HS-5 (cell line): ENCODE measurements at places on chromosomes 16 and 17.

- DNase-seq, result no peak
Observed at GRCh38 chr17:9294661-9295210, 273.4 kb downstream of the NTN1 start.

DNA sequence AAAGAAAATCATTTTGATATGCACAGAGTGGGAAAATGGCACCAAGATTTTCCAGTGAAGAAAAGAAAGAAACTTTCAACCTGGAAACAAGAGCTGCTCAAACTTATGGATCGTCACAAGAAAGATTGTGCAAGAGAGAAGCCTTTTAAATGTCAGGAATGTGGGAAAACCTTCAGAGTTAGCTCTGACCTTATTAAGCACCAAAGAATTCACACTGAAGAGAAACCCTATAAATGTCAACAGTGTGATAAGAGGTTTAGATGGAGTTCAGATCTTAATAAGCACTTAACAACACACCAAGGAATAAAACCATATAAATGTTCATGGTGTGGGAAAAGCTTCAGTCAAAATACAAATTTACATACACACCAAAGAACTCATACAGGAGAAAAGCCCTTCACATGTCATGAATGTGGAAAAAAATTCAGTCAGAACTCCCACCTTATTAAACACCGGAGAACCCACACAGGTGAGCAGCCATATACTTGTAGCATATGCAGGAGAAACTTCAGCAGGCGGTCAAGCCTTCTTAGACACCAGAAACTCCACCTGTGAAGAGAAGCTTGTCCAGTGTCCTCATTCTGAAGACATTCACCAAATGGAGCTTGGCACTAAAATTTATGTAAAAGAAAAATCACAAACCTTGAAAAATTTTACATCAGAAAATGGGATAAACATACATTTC lies 12.2 kb downstream of the ZNF75A start:
- DNase-seq, result no peak

DNA sequence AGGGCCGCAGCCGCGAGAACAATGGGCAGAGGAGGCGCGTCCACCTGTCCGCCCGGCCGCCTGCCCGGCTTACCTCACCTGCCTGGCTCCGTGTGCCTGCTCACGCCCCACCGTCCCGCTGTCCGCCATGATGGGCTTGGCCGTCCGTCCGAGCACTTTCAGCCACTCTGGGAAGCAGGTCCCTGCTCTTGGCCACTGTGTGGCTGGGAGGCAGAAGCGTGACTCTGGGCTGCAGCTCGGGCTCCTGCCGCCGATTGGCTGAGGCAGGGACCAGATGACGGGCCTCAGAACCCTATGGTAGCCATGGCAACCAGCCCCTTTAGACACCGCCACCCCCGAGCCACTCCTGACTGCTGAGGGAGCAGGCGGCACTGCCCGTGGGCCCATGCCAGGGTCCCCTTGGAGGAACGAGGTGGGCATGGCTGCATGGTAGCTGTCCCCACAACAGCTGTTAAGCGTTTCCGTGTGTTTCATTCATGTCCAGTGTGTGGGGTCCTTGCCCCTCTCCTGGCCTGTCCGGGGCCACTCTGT lies 8.9 kb upstream of the AXIN1 start:
- no peak for DNase-seq

GRCh38 chr16:4593086-4593485 lies 21.6 kb downstream of the UBALD1 start:
- DNase-seq, result no peak

GRCh38 chr16:22035153-22035552 lies 27.2 kb downstream of the MOSMO start:
- no peak for DNase-seq

- no peak for DNase-seq
Observed at GRCh38 chr17:50691550-50692447, 15.9 kb downstream of the ANKRD40 start.

GRCh38 chr17:31453896-31454295 lies 62.4 kb downstream of the RAB11FIP4 start:
- DNase-seq, result no peak

DNA sequence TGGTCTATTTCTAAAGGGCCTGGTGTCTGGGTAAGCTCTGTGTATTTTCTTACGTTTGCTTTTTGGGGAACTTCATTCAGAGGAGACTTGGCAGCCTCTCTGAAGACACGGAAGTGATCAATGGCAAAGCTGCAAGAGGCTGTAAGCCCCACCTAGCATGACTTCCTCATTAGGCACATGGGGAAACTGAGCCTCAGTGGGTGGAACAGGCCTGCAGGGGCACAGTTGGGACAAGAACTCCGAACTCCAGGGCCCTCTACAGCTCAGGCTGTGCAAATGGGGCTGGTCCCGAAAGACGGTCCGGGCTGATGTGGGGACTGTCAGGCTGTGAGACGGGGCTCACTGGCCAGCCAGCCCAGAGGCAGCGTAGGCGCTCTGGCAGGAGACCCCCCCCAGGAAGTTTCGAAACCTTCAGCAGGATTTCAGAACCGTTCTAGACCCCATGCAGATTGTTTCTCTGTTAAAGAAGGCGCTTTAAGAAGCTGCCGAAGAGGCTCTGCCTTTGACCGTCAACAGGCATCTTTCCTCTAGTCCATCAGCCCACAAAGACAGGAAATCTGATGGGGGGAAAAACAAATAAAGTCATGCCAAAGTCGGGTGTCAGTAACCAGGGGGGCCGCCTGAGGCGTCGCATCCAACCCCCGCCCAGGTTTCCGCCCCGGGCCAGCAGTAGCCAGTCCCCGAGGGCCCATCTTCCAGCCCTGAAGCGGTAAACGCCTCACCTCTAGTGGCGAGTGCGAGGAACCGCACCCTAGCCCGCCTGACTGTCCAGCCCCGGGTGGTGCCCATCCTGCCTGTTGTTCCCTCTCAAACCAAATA lies 79.8 kb upstream of the TBC1D3K start:
- DNase-seq, result no peak

DNA sequence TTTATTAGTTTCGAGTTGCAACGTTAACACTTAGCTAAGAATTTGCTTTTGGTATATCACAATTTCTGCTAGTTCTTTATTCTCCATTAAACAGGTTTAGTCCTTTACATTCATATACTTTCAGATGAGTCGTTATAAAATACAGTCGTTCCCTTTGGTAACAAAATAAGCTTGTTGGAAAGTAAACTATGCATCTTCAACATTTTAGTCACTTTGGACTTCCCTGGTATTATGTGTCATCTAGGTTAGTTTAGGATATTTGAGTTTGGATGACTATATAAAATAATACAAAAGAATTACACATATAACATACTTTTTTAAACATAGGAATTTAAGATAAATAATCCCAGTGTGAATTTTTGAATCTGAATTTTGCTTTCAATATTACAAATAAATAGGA lies 351.5 kb downstream of the BCAS3 start:
- no peak for DNase-seq

GRCh38 chr17:4719146-4719545 lies 8.7 kb downstream of the ARRB2 start:
- no peak for DNase-seq

GRCh38 chr16:3020604-3021448 lies 658 bp downstream of the TNFRSF12A start:
- DNase-seq, result peak; percentile 78

GRCh38 chr16:2874912-2875362 lies 8.1 kb upstream of the FLYWCH2 start:
- peak; percentile 14 for DNase-seq

DNA sequence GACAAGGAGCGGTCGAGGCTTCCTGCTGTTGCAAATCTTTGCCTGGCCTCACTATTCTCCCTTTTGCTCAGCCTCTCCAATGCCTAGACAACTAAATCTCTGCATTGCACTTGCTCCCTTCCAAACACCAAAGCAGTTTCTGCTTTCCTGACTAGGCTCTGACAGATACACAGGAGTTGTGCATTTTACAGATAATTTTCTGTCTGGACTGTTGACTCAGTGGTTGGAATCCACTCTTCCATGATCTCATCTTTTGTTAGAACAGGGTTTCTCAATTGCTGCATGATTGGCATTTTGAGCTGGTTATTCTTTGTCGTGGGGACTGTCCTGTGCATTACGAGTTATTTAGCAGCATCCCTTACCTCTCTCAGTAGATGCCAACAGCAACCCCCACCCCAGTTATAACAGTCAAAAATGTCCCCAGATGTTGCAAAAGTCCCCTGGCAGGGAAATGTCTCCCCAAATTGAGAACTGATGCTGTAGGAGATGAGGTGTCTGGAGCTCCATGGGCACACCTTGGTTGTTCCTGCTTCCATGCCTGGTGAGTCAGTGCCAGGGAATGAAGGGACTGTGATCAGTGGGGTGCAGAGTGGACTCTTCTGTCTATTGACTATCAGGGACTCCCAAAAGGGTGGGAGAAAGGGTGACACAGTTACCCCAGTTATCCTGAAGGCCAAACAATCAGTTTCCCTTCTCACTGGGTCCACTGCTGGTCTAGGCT lies 557.4 kb upstream of the PSMD7 start:
- no peak for DNase-seq

GRCh38 chr17:63646488-63646806 lies 24.2 kb downstream of the MAP3K3 start:
- no peak for DNase-seq

DNA sequence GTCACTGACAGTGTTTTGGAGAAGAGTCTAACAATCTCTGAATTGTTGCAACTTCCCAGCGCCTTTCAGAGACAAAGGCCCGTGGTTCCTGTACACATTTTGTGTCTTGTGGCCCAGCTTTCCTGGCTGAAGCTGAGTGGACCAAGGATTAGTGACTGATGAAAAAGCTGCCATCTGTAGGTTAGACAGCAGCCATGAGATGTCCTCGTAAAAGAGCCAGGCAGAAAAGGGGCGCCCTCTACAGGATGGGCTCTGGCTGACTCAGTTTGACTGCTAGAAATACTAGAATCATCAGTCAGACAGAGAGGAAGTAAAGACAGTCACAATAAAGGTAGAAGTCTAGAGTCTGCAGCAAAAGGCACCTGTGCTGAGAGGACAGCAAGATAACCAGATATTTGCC lies 26.5 kb upstream of the NF1 start:
- no peak for DNase-seq

DNA sequence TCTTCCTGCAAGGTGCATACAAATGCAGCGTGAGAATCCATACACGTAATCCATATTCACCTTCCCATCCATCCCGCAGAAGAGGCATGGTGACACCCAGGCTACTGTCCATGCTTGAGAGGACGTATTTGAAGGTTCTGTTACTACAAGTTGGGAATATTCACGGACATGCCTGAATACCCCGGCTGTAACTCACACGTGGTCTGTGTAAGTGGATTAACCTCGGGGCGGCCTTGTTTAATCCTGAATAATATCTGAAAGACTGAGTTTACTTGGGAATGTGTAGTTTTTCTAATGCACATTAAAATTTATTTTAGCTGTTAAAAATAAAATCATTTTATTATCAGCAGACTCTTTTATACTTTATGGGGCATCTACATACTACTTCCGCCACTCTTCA lies 13.1 kb downstream of the CPSF4L start:
- DNase-seq, result no peak

DNA sequence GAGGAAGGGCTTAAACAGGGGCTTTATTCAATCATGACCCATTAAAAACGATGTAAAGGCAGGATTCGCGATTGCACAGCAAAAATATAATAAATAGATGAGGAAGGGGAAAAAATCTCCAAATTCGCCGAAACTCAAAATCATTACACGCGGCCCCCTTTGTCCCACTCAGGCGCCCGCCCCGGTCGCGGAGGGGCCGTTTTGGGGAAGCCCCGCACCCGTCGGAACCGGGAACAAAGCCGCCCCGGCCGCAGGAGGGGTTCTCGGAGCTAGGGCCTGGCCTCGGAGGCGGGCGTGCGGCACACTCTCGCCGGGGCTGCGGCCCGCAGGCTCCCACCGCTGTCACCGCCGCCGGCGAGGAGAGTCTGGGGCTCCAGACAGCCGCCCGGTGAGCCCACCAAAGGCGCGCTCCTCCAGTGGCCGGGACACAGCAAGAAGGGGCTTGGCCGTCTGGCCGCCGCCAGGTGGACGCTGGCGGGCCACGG lies 521 bp downstream of the C16orf87 start:
- DNase-seq, result no peak

DNA sequence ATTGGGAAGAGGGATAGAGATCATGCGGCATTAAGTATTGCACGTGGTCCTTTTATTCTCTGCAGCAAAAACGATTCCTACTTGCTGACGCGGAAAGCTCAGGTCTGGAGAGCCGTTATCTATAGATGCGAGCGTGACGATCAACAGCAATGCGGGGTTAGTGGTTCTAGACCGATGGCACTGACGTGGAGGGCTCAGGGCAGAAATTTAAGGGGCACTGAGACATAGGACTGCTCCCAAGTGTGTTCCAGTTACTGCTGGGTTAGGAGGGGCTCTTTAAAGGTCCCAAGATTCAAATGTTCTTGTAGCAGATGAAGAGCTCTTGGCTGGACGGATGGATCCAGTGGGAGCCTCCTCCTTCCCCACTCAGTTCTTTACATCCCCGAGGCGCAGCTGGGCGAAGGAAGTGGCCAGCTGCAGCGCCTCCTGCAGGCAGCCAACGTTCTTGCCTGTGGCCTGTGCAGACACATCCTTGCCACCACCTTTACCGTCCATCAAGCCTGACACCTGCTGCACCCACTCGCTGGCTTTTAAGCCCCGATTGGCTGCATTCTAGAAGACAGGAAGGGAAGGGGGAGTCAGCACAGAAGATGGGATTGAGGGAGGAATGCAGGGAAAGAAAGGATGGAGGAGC lies 732 bp upstream of the EXOSC6 start:
- no peak for DNase-seq

DNA sequence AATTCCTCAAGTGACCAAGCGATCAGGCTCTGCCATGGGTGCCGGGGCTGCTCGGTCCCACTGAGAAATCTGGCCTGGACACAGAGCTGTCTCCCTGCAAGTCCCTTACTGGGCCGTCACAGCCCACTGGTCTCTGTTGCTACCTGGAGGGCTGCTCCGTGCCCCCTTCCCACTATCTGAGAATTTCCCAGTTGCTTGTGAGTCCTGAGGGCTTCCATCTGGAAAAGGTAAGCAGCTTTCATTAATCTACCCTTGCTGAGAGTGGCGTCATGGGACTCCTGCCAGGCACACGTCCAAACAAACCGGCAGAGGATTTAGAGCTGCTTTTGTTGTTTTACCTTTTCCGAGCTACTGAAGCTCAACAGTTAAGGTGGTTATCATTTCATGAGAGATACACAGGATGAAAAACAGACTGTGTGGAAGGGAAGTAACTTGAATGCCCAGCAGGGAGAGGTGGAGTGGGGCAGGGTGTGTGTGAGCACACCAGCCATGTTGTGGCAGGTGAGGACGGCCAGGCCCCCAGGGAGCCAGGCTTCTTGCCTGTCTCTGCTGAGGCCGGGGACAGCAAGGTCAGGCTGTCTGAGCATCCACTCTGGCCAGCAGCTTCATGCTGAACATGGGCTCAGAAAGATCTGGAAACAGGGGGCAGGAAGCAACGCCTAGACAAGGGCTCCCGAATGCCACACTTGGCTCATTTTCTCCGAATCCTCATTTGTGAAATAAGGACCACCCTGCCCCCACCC lies 50.6 kb downstream of the GTF3C1 start:
- DNase-seq, result no peak

DNA sequence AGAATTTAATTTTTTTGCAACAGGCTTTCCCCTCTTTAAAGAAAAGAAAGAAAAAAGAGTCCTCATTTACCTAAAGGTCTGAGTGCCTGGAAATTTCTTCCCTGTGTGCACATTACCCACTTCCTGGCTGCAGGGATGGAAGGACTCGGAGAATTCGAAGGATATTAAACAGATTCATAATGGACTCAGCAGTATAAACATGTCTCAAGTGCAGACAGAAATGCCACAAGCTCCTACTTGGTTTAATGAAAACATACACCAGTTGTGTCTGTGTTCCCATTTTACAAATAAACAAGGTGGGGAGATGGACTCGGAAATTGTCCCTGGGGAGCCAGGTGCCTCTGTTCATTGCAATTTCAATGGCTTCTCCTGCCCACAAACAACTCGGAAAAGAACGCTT lies 47.2 kb downstream of the MEOX1 start:
- no peak for DNase-seq
